Stimulated activated CD4-positive, alpha-beta T cell treated with anti-CD3 and anti-CD28 coated beads, Interleukin-2, amount 100 ng/mL, for 24 hours (primary cell): ENCODE measurements at places on chromosomes 1 and 21.
A peak's percentile ranks its signal among the peaks of the same experiment; 100 is the strongest.

GRCh38 chr1:166272851-166273250 is 106.0 kb upstream of the FAM78B start:
- DNase-seq = no peak

GRCh38 chr1:22326931-22327330 is 124.7 kb upstream of the ZBTB40 start:
- no peak for DNase-seq

- no peak for DNase-seq
Measured at GRCh38 chr1:193727850-193728249, 541.4 kb upstream of the B3GALT2 start.

DNA sequence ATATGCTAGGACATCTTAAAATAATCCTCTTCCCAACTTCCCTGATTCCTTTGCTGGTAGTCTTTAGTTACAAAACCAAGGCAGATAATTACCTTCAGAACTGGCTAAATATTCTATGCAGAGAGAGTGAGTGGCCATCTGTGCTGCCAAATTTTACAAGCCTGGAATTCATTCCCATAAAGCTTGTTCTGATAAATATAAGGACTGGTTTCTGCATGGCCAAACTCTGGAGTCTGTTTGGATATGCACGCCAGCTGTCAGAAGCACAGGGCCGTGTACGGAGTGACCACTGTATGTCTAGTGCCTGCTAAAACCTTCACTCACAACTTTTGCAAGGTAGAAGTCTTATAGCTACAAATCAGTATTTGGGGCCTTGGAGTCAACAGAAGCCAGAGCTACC is 66.5 kb upstream of the RAVER2 start:
- DNase-seq = no peak

DNA sequence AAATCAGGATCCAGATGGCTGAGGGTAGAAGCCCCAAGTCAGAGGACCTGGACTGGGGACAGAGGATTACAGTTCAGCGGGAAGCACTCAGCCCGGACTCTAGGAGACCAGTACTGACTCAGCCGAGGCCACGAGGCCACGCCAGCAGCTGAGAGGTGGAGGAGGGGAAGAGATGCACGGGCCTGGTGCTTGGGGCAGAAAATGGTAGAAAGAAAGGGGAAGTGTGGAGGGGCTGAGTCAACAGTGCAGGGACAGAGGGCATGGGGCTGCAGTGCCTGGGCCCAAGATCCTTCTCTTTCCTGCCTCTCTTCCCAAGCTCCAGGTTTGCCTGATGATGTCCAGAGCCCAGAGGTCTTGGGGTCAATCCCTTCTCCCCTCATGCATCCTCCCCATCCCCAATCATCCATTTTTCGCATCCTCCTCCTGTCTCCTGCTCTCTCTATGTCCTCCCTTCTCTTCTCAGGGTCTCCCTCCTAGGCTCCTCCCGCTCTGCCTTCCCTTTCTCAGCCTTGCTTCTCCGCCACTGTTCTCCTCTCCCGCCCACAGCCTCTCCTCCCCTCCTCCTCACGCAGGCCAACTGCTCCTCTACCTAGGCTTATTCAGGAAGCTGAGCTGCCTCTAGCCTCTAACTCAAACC is 7.7 kb downstream of the ARHGEF2 start:
- DNase-seq = peak; percentile 51

GRCh38 chr21:8989721-8990325 is 1531.6 kb upstream of the TPTE start:
- no peak for DNase-seq

GRCh38 chr1:17236779-17237560 is 11.9 kb upstream of the PADI3 start:
- DNase-seq = peak; percentile 95

- no peak for DNase-seq
Measured at GRCh38 chr1:78490861-78491450, at the start of gene PTGFR. PTGFR (plus strand) TSS chr1:78490974; CDS start chr1:78492744, 1,770 bp downstream.

- no peak for DNase-seq
Measured at GRCh38 chr1:93448983-93449804, 1.3 kb downstream of the FNBP1L start.

GRCh38 chr1:157091186-157091585 is 8.4 kb downstream of the ETV3L start:
- no peak for DNase-seq

GRCh38 chr21:46438241-46438640 is 20.4 kb upstream of the DIP2A start:
- no peak for DNase-seq

- no peak for DNase-seq
Measured at GRCh38 chr1:233005703-233006102, 55.3 kb downstream of the NTPCR start.

- no peak for DNase-seq
Measured at GRCh38 chr1:80018348-80018747, 1011.8 kb upstream of the ADGRL4 start.

DNA sequence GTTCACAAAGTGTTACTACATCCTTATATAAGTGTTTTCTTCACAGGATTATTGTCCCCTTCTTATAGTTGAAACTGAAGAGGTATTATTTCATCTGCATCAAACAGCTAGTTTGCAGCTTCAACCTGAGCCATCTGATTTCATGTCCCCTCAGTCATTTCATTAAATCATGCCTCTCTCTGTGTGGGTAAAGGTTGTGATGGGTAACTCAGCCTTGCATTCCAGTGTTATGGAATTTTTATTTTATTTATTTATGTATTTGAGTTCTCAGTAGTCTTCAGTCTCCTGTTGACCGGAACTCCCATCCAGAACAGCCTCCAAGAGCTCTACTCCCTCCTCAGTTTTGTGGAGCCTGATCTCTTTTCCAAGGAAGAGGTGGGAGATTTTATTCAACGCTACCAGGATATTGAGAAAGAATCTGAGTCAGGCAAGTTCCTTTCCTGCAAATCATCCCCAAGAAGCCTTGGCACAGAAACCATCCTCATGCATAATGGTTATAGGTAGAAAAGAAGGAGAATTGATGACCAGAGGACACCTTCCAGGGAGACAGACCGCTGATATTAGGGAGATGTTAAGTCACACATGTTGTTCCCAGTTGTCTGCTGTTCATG is 21.8 kb downstream of the CHD1L start:
- DNase-seq = no peak

DNA sequence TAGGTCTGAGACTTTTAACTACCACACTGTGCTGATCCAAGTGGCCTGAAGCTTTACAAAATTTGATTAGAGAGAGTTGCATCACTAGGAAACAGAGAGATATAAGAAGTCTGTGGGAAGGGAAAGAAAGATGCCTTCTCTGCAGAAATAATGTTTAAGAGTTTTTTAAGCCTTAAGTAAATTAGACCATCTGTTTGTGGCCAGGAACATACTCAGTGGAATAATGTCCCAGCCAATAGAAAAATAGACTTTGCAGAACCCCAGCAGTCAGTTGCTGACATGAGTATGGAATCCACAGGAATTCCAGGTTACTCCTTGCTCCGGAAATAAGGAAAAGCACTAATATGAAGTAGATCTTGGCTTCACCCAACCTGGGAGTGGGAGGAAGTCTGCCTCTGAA is 144.8 kb downstream of the ST6GALNAC5 start:
- no peak for DNase-seq

- DNase-seq = no peak
Measured at GRCh38 chr1:32464191-32464715, 619 bp upstream of the ZBTB8B start.

GRCh38 chr1:79519084-79519760 is 512.7 kb upstream of the ADGRL4 start:
- no peak for DNase-seq

- no peak for DNase-seq
Measured at GRCh38 chr1:18734001-18734400, 103.4 kb downstream of the PAX7 start.

- no peak for DNase-seq
Measured at GRCh38 chr1:233168384-233168783, 127.1 kb downstream of the PCNX2 start.
